ENCODE measurements at places on chromosomes 16 and 17. TPM values are rescaled to one million over a fixed set of nuclear protein-coding genes. Genes with fewer than 3 reads are reported as not detected.

Gene SHPK
- 19.6 TPM for total RNA-seq

Gene NPIPA2
- total RNA-seq: 3.1 TPM

Gene KRT40
- not detected for total RNA-seq

Gene NPIPB12
- total RNA-seq: 41.0 TPM

Gene DHRS11
- 21.5 TPM for total RNA-seq

Gene SMIM22
- 3.3 TPM for total RNA-seq

Gene SDK2
- 0.10 TPM for total RNA-seq
